ENCODE measurements at places on chromosomes 1 and 21.

DNA sequence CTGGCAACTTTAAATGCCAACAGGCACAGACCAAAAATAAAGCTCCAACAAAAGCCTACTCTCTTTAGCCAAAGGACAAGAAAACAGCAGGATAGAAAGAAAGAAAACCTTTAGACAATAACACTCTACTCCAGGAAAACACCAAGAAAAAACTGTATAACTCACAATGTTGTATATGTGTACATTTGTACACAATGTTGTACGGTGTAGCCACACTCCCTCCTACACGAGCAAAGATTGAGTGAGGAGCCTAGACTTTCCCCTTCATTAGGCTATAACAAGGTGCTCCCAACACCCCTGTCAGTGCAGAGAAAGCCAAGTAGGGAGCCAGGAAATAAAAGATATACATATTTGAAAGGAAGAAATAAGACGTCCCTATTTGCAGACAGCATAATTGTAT is 24.0 kb downstream of the GJA4 start:
- DNase-seq: no peak

- no peak for DNase-seq
Observed at GRCh38 chr1:2198571-2198970, 4.0 kb upstream of the FAAP20 start.

DNA sequence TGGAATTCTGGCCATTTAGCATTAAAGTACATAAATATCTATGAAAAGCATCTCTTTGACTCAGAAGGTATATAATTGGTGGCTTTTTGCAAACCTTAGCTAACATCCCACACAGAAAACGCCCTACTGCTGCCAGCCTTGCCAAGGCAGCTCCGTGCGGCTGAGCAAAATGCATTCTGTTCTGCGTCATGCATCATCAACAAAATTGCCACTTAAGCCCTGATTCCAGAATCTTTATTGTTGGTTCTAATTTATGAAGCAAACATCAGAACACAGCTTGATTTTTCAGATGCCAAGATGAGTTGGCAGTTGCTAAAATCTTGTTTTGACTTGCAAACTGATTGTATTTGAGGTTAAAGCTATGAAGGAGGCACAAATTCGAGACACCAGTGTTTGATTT is 314.9 kb upstream of the DEPDC1 start:
- DNase-seq: no peak

- no peak for DNase-seq
Observed at GRCh38 chr1:110582378-110582777, 23.8 kb downstream of the KCNA2 start.

GRCh38 chr1:153533689-153534201 is 2.0 kb downstream of the S100A6 start:
- peak; percentile 93 for DNase-seq

DNA sequence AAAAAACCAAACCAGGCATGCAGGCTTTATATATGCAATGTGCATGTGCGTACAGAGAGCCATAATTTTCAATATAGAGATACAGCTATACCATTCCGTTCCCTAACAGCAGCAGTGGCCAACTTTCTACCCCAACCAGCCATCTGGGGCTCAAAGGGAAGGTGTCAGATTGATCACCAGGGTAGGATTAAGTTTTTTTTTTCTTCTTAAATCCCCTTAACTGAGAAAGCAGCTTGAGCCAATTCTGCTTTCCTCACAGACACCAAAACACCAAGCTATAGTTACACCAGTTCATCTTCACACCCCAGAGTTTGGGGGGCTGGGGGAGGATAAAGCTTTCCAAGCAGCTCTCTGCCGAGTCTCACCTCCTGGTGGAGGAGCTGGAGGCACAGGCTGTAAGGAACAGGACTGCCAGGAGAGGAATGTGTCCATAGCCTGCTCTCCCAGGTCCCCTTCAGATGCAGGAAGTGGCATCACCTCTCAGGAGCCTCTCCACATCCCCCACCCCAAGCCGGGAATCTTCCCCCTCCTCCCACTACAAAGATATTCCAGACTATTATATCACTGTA is 87.9 kb downstream of the SSBP3 start:
- DNase-seq: no peak

DNA sequence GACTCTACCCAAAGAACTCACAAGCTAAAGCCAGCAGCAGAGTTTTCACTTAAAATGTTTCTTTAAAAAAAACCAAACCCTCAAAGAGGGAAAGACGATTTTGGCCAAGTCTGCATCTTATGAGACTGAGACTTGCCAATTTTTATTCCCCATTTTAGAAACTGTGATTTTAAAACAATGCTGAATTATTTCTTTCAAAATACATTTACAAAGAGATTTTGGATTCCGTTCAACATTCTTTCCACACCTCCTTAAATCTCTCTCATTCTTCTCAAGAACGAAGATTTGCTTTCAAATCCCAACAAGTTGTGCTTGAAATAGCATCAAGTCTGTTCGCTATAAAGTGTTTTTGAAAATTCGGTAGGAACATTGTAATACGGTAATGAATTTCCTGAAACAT is 133.9 kb upstream of the VANGL1 start:
- no peak for DNase-seq

Measured in foreskin fibroblast (primary cell).